ENCODE measurements at places on chromosomes 1 and 21.
A peak's percentile ranks its signal among the peaks of the same experiment; 100 is the strongest.

DNA sequence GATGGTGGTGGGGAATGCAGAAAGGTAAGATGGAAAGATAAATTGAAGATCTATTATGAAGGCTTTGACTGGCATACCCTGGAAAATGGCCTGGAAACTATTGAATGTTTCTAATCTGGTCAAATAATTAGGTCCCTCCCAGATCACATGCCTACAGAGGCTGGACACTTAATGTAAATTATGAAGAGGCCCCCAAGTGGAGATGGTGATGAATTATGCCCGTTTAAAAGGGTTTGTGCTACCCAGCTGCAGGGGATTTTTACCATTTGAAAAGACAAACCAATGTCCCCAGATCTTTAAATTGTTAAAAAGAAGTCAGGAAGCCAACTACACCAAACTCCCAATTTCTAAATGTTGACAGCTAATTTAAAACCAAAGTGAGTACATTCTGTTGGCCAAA is 35.7 kb upstream of the FMN2 start:
- DNase-seq = no peak

- DNase-seq = peak; percentile 22
These were observed 5.1 kb upstream of the CAPN8 start for GRCh38 chr1:223670458-223671159.

DNA sequence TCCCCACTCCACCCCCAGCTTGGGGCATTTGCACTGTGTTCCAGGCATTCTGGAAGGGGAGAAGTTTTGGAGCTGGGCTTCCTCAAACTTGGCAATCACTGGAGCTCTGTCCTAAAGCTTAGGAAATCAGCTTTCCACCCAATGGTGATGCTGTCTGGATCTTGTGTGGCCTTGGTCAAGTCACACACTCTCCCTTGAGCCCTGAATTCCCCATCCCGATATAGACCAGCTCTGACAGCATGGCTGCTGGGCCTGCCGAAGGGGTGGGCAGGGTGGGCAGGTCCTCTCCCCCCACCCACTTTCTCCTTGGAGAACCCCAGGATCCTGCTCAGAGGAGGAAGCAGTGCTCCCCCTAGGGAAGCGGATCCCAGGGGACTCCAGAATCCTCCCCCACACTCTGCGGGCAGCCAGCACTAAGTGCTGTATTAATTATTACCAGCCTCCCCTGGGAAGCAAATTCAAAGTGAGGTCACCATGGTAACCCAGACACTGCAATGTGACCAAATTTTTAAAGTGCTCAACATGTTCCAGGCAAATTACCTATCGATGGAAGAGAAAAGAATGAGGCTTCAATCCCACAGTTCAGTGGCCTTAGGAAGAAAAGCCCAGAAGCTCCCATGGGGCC is 21.3 kb upstream of the LDLRAP1 start:
- DNase-seq = no peak

DNA sequence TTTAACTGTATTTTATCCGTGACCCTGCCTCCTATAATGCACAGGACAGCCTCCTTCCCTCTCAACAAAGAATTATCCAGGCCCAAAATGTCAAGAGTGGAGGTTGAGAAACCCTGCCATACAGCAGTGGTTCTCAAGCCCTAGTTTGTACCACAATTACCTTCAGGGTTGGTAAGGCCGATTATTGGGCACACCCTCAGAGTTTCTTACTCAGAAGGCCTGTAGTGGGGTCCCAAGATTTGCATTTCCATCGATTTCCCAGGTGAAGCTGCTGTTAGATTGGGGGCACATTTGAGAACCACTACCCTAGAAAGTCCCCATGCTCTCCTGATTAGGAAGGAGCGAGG is 400 bp upstream of the PGBD2 start:
- DNase-seq = no peak

- no peak for DNase-seq
These were observed 30.1 kb downstream of the DOP1B start for GRCh38 chr21:36186506-36187399.

DNA sequence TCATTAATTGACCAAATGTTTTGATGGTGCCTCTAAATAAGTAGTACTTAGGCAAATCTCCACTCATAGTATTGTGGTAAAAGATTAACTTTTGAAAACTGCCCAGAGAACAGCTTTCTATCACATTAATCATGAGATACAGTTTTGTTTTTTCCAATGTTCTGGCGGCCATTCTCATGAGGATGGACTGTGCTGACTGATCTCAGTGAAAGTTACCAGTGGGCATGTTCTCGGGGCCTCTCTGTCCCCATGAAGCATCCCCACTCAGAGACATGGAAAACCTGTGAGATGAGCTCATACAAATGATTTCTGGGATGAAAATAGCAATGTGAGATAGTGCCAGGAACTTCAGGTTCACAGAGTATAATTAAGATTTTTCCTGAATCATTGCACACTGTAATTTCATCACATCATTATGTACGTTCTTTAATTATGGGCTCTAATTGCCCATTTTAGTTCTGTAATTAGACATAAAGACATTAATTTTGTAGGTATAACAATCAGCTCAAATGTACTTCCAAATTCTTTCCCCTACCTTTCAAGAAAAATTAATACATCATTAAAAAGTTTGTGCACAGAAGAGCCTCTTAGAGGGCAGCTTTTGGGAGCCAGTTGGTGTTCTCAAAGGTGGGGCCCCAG is 40.5 kb downstream of the DDR2 start:
- DNase-seq = no peak

- DNase-seq = no peak
These were observed 91.1 kb upstream of the UBE2U start for GRCh38 chr1:64112281-64112680.

GRCh38 chr1:228469413-228470162 is 17.6 kb upstream of the RNF187 start:
- no peak for DNase-seq
